Amniotic epithelial cell (primary cell): ENCODE measurements at places on chromosomes 1 and 21.

- DNase-seq: no peak
Observed at GRCh38 chr1:225944951-225945350, 3.9 kb upstream of the LEFTY2 start.

DNA sequence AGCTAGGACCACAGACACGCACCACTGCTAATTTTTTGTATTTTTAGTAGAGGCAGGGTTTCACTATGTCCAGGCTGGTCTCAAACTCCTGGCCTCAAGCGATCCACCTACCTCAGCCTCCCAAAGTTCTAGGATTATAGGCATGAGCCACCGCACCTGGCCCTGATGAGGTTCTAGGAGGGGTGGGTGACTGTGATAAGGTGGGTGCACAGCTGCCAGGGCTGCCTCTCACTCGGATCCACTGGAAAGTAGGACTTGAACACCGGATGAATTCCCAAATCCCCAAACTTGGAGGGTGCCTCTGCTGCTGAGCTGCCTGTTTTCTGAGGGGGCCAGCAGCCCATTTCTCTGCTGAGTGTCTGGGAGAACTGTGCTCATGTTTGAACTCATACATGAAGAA lies 68.2 kb upstream of the PARP1 start:
- DNase-seq: no peak

DNA sequence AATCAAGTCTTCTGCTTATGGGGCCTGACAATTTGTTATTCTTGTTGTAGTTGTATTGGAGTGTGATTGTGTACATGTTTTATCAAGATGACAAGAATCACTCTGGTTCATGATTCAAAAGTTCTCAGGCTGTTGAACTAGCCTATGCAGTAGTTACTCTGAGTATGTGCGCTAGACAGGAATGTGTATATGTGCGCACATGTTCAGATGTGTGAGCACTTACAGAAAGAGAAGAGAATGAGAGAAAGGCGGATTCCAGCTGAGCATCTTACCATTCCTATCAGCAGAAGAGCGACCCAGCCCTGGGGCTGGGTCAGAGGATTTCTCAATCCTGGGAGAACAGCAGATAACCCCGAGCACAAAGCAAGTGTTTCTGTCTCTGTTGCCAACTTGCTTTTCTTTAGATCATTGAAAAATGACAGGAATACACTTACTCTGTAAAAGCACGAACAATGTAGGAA lies 110.8 kb upstream of the HOOK1 start:
- DNase-seq: peak; percentile 74

- DNase-seq: no peak
Observed at GRCh38 chr1:89994231-89994804, 592 bp upstream of the ZNF326 start.

GRCh38 chr21:34885626-34886239 lies 163.4 kb downstream of the RUNX1 start:
- DNase-seq: peak; percentile 38

DNA sequence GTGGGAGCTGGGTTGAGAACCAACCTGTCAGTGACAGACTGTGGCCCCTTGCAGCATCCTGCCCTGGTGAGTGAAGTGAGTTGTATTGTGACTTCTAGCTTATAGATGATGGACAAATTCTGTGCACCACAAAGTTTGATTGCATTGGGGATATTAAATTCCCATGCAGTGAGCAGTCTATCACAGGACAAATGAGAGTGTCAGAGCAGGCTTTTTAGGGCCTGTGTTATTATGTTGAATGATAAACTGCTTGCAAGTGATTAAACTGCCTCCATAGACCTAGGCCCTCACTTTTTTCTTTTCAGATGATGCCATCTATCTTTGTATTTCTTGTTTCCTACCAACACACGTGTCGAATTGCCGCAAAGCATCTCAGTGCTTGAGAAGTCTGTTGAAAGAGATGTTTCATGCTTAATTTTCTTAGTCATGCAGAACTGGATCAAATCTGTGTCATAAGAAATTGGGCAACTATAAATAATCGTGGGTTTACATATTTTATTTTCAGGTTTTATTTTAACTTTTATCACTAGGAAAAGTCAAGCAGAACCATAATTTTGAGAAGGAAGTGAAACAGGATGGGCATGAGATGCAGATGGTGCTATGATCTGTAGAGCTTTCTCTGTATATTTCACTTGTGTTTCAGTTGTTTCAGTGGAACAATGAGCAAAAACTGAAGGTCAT lies 199.2 kb downstream of the S1PR1 start:
- DNase-seq: no peak

GRCh38 chr1:212242288-212242984 lies 42.8 kb upstream of the PPP2R5A start:
- no peak for DNase-seq

DNA sequence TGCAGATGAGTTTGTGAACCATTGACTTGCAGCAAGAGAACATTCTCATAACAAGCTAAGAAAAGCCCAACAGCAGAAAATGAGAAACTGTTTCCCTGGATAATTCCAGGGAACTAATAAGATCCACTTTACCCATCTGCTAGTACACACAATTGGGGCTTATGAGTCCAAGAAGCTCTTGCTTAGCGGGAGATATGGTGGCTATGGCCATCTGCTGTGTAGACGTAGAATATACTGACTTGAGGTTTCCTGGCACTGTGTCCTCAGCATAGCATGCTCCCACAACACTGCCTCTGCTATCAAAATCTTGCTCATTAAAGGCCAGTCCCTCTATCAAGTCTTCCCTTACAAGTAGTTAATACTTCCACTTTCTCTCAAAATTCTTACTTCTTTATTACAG lies 6.8 kb upstream of the RXRG start:
- no peak for DNase-seq

- DNase-seq: no peak
Observed at GRCh38 chr1:2137257-2138121, 57.1 kb downstream of the FAAP20 start.

- no peak for DNase-seq
Observed at GRCh38 chr1:176198413-176198812, 8.7 kb downstream of the COP1 start.

DNA sequence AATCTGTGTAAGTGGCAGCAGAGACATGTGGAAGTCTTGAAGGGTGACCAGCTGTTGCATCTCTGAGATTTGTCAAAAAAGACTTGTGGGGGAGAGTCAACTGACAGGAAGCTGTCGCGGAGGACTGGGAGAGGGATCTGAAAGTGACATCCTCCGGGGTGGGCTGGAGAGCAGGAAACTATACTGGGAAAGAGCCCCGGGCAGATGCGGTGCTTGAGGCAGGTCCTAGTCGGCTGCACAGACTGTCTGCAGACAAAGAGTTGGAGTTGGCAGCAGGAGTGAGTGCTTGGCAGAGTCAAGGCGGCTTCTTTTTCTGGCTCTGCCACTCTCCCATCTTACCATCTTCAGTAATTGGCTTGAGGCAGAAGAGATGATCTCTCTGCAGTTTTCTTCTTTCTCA lies 294.0 kb upstream of the C1orf87 start:
- no peak for DNase-seq

DNA sequence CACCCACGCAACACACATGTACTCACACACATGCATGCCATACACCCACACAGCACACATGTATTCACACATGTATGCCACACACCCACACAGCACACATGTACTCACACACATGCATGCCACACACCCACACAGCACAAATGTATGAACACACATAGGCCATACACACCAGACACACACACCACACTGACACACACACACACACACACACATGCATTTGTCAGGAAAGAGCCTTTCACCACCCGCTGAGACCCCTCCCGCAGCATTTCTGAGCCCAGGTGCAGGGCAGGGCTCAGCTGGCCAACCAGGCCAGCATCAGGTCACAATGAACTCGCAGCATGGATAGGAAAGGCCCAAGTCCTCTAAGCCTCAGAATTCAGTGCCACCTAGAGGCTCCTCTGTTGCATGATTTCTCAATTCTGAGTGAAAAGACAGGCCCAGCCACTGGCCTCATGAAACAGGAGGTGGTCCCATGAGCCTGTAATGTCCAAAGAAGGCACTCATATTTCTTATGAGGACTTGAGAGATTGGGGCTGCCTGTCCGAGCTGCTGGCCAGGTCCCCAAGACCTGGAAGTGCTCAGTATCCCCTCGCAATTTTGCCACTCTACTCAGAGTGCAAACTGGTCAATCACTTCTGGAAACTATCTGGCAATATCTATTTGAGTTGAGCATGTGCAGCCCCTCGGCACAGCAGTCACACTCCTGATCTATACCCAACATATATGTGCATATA lies 57.3 kb downstream of the PSMG1 start:
- DNase-seq: peak; percentile 71

- peak; percentile 67 for DNase-seq
Observed at GRCh38 chr1:65952696-65953095, 160.0 kb downstream of the PDE4B start.

DNA sequence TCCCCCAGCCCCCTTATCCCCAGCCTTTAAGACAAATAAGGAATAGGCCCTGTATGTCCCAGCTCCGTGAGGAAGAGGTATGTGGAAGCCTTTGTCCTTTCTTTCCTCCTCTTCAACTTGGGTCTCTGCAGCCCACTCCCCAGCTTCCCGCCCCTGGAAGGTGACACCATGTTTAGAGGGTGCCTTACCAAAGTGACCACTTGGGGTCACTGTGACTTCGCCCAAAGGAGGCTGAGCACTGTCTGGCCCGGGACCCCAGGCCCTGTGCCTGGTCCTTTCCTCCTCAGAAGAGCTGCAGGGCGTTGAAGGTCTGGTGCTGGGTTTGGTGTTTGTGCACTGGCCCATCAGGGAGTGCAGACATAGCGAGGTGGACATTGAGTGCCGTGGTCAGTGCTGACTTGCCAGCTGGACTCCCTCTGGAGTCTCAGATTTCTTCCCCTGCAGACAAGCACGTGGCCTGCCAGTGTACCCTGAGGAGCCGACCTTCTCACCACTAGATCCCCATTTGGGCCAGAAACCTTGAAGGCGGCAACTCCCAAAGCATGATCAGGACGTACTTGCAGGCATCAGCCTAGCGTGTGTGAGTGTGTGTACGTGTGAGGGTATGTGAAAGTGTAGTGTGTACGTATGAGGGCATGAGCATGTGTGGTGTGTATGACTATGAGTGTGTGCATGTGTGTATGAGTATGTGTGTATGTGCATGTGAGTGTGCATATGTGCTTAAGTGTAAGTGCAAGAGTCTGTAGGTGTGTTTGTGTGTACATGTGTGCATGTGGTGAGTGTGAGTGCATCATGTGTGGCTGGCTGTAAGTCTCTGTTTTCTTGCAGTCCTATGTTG lies 181.4 kb upstream of the KIAA0040 start:
- no peak for DNase-seq

DNA sequence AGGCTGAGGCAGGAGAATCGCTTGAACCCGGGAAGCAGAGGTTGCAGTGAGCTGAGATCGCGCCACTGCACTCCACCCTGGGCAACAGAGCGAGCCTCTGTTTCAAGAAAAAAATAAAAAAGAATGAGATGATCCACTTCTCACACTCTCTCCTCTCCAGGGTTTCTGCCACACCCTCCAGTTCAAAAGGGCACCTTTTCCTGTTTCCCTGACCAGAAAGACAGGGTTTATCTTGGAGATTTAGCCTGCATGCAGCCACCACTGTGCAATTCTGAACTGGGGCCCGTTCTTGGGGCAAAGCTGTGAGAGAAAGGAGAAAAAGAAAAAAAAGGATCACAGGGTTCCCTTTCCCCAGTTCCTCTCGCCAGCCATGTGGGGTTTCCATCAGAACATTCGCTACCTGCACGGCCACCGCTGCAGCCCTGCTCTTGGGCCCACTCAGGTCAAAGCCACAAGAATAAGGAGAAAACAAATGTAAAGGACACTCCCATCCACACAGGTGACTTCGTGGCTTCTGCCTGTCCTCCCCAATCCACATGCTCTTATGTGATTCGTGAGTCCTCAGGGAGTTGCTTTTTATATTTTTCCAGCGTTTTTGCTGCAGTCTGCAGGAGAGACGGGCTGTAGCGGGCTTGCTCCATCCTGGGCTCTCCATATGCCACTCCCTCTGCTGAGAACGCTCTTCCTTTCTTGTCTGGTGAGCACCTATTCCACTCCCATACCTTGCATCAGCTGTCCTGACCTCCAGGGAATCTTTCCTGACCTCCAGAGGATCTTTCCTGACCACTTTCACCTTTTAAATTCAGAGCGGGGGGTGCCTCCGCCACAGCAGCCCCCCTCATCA lies 26.4 kb downstream of the GNG4 start:
- DNase-seq: no peak
